ENCODE measurements at places on chromosomes 1 and 21.

DNA sequence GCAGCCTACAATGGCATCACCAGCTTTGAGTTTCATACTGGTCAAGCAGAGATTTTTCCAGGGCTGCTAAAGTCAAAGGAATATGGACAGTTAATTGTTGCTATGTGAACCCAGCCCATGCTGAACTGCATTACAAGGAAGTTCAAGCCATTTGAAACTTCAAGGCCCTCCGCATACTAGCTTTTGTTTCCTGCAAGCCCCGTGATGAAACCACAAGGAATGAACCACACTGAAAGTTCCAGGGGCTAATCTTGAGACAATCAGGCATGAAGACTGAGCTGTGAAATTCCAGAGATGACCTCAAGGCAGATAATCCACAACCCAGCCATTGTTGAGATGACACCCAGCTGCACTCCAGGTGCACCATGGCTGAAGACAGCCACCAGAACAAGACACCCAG, 180.8 kb downstream of the C1orf21 start:
- DNase-seq = no peak

GRCh38 chr1:78155121-78155520, 109.4 kb downstream of the GIPC2 start:
- DNase-seq = no peak

DNA sequence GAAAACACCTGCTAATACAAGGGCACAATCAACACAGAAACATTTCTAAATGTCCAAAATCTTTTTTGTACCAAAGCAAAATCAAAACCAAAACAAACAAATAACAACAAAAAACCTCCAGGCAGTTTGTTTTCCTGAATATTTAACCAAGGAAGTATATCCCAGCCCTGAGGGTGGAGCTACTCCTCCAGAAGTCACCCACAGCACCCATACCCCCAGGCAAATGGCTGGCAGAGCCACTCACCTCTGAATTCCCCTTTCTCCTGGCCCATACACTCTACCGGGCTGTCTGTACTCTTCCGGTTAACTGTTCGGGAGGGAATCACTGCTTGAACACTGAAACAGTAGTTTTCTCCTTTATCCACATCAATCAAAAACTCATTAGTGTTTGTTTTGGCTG, 9.5 kb downstream of the F3 start:
- no peak for DNase-seq

DNA sequence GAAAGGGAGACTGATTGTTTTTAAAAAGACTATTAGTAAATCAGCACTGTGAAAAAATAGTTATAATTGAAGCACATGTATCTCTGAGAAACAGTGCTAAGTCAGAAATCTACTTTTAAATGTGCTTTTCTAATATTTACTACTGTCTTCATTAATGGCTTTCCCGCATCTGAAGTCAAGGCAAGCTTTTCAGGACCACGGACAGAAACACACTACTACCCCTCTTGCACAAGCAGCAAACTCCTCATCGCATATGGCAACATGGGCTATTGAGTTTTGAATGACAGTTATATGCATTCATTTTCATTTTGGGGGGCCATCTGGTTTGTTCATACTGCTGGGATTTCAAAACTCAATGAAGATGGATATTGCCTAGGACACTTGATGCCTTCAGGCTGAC, 433.4 kb upstream of the CAMK1G start:
- DNase-seq = no peak

DNA sequence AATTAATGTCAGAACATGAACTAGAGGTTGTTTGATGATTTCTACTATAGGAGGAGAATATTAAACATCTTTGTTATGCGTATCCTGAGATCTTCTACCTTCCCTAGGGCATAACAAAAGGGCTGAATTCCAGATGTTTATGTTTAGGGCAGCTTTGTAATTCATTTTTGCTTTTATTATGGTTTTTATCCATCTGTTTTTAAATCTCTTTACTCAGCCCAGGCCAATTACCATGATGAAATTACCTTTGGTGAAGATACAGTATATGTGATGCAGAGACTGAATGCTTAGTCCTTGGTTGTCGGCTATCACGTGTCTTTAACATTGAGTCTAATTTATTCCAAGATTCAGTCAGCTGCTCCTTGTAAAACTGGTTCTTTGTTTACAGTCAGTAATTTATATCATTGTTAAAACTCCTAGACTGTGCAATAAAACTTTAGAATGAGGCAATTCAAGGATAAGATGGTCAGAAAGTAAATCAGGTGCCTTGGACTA, 176.9 kb downstream of the CTH start:
- DNase-seq = no peak

DNA sequence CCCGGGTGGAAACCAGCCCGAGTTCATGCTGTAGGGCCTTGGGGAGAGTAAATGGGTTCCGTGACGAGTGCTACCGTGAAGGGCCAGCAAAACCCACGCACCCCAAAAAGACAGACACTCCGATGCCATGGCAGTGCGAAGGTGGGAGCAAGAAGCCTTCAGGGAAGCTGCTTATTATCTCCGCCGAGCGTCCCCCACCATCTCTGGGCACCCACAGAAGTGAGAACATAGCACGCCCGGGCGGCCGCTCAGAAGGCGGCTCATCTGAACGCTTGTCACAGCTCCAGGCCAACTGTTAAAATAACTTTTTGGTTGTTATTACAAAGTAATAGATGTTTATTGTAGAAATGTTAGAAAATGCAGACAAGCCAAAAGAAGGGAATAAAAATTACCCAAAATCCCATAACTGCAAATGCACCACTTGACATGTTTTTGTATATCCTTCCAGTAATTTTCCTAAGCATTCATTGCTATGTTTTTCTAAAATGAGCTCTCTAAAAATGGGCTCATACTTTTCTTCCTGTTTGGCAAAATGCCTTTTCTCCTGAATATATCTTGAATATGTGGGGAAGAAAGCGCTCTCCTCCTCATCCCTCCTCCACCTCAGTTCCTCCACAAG, 234.9 kb downstream of the NPHP4 start:
- DNase-seq = no peak

- DNase-seq = peak; percentile 68
These were observed 48.4 kb downstream of the TRIM11 start for GRCh38 chr1:228358039-228358763.

- no peak for DNase-seq
These were observed 200.4 kb downstream of the HMCN1 start for GRCh38 chr1:185934476-185935189.

DNA sequence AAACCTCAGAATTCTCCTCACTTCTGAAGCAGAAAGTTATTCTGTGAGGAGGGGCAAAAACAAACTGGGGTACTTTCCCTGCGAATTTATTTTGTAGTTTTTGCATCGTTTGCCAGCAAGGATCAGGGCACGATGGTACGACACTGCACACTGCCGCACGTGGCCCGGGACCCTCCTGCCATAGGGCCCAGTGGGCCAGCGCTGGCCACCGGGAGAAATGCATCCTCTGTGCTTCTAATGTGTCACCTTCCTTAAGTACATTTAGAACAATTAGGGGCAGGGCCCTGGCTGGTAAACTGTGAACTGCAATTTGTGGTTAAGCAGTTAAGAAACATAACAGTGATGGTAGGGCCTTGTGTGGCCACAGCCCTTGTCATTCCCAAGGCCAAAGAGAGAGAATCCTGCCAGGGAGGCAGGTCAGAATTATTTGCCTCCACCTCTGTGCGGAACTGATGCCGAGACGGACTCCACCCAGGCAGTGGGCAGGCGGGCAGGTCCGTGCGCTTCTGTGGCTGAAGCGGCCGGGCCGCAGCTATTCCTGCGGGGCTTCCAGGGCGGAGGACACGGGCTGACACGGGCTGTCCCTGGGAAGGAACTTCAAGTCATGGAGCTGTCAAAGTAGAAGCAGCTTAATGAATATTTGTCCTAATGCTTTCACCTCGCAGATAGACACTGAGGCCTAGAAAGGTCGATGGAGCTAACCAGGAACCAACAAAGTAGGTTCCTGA, 12.5 kb downstream of the GPR137B start:
- no peak for DNase-seq

DNA sequence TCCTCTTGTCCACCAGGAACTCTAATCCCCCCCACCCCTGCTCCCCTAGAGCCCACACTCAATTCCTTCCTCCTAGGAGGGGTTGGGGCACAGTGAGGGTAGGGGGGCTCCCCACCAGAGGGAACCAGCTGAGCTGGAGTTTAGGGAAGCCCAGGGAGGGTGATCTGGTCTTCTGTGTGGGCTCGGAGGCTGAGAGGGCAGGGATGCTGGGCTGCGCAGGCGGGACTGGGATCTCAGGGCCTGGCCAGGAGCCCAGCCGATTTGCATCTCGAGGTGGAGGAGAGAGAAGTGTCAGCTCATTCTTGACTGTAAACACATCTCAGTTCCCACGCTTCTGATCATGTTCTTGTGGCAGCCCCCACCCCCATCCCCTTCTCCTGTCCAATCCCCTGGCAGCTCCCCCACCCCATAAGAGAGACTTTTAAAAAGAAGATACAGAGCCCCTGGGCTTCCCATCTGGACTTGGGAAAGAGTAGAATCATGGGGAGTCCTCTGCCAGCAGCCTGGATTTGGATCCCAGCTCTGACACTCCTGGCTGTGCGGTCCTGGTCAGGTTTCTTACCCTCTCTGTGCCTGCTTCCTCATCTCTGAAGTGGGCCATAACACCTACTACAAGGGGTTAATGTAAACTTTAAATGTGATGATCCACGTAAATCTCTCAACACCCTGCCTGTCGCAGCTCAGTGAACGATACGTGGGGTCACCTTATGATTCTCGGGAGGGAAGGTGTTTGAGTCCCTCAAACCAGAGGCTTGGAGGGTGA, 6.6 kb downstream of the PEAR1 start:
- no peak for DNase-seq

GRCh38 chr1:201327687-201328240, 44.5 kb downstream of the PKP1 start:
- DNase-seq = no peak

- DNase-seq = no peak
These were observed 5.0 kb downstream of the COG2 start for GRCh38 chr1:230647321-230647720.

DNA sequence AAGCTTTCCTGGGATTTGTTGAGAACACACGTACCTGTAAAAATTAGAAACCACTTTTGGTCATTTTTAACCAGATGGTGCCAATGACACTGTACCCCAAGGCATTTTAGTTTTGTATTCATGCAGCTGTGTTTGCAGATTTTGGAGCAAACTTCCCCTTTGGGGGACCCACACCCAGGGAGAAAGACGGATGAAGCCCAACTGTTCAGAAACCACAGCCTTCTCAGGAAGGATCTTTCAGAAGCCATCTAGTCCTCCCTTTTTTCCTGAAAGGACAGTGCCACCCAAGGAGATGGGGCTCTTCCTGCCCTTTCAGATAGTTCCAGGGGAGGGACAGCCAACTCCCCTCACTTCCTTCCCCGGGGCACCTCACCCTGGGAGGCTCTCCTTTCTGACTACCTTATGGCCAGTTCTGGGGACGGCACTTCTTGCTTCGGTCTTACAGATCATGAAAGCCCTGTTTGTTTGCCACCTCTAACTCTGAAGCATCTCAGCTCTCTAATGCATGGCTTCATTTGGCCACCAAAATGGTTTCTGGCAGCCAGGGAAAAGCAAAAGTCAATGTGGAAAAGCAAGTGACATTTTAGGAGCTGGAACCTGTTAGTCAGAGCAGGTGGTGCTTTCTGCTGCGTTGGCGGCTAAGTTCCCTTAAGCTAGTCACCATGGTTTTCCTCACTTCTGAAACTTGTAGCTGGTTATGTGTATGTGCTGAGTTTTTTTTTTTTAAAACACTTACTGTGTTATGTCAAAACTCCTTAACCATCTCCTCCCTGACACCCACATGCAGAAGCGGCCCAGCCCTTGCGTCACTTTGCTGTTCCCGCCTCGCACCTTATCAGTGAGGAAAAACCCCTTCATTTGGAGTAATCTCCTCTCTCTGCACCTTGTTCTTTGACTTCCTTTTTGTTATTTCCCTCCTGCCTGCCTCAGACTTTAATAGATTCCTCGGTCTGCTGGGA, 10.1 kb downstream of the TMCC2 start:
- DNase-seq = no peak

- no peak for DNase-seq
These were observed 9.7 kb upstream of the STIL start for GRCh38 chr1:47323599-47324031.

- no peak for DNase-seq
These were observed 4.2 kb downstream of the LGR6 start for GRCh38 chr1:202197653-202198365.

DNA sequence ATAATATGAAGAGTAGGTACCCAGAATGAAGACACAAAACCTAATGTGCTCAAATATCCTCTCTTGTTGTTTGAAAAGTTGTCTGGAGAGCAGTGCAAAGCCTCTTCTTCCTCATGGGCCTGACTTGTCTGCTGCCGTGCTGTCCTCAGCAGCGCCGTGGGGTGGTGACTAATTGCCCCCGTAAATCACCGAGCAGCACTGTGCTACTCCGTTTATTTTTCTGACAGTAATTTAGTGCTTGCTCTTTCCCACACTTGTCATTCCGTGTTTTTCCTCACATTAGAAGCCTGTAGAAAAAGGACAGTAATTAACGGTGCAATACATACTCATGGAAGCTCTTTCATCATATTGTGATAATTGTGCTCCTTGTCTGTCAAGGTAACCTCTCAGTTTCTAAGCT, 114.8 kb upstream of the BARHL2 start:
- no peak for DNase-seq

- no peak for DNase-seq
These were observed 146.0 kb downstream of the SLC30A10 start for GRCh38 chr1:219782311-219782710.

DNA sequence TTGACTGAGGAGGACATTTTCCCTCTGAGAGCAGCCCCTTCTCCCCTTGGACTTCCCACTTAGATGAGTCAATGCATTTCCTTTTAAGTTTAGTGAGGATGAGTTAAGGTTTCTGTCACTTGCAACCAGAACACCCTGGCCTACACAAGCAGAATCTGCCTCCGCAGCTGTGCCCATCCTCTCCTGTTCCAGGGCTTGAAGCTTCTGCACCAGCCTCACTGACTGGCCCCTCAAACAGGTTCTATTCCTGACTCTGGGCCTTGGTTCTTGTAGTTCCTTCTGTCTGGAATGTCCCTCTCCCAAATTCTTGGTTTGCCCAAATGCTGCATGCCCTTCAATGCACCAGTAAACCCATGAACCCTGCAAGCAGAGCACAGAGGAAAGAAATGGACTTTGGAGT, 394.4 kb downstream of the PTPRU start:
- DNase-seq = no peak

- DNase-seq = no peak
These were observed 1.8 kb upstream of the C1orf74 start for GRCh38 chr1:209786146-209786545.

DNA sequence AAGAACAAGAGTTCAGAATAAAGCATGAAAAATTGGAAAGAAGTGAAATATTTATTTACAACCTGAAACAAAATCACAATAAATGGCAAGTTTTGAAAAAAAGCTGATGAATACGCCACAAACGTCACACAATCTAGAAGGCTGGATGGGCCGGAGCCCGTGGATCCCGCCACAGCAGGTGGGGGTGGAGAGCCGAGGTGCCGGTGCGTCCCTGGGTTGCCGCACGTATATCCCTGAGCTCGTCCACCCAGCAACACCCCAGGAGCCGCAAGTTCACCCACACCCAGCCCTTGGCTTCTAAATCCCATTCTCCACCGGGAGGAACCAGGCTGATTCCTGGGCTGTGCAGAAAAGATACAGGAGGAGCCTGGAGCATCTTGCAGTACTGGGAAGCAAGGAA, 25.6 kb upstream of the TTLL10 start:
- no peak for DNase-seq

Data from NK-92 treated with Interleukin-12 subunit alpha and Interleukin-12 subunit beta, amount 100 ng/mL, for 24 hours (cell line).